ENCODE measurements at places on chromosomes 16 and 17. TPM values are rescaled to one million over a fixed set of nuclear protein-coding genes. Genes with fewer than 3 reads are reported as not detected.

Gene CHST6
- 0.37 TPM for total RNA-seq

Gene ZKSCAN2
- total RNA-seq: 2.9 TPM

Gene PRSS33
- total RNA-seq: not detected

Gene PKMYT1
- 19.4 TPM for total RNA-seq

Gene TPPP3
- 0.98 TPM for total RNA-seq

Gene TMIGD1
- total RNA-seq: not detected

Gene TEX19
- total RNA-seq: under 0.01 TPM

Gene ZP2
- total RNA-seq: not detected

Gene KRT24
- total RNA-seq: not detected

Gene SOX8
- total RNA-seq: 0.78 TPM

Gene MLKL
- 15.1 TPM for total RNA-seq

All from subcutaneous preadipocyte (primary cell).